ENCODE measurements at places on chromosomes 2 and 18.

DNA sequence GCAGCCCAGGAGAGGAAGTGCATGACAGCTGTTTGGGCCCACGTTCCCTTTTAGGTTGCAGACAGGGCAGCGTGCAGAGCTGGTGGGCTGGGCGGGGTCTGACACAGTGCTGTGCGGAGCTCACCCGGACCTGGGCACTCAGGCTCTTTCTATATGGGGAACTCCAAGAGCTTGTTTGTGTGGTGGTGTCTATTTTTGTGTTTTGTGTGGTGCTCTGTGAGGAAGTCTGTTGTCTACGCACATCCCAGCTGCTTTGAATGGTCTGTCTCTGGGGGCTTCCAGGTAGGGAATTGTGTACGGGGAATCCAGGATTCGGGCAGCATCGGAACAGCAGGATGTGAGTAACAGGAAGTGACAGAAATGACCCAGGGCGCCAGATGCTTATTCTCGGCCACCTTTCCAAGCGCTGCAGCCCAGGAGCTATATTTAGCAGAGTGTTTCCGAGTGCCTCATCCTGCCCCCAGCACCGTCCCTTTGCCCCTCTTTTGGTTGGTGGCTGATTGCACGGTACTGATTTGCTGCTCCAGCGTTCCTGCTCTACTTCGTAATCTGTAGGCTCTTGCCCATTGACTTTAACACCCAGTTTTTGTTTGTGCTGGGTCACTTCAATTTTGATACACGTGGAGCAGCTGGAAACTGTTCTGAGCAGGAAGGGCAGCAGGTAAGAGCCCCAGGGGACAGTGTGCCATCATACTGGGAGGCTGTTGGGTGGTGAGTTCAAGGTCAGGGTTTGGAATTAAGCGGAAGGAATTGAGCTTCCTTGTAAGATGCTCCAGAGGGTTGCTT is 64.7 kb downstream of the DGKD start:
- no peak for DNase-seq

DNA sequence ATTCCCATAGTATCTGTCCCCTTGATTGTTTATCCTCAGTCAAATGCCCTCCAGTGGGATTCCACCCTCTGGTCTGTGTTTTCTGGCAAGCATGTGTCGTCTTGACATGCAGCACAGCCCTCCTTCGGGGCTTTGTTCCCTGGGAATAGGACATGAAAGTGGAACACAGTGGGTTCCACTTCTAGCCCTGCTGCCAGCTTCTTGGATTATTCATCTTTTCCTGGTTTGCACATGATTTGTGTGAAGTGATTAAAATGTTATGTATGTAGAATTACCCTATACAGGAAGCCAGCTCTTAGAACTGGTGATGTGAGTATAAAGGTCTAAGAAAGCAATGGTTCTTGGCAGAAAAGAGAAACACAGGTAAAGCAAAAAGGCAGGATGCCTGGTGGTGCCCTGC is 142.3 kb downstream of the TANC1 start:
- no peak for DNase-seq

DNA sequence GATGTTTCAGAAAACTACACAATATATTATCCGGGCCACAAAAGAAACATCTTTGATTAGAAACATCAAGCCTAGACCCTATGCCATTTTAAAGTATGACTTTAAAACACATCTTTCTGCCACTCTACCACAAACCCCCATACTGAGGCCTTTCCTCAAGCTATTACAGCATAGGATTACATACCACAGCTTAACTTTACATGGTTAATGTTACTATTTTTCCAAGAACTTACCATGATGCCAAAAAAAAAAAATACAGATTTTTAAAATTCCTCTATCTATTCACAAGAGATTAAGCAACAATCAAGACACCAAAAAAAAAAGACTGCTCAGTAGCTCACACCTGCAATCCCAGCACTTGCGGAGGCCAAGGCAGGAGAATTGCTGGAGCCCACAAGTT is 9.0 kb downstream of the NCKAP1 start:
- no peak for DNase-seq

DNA sequence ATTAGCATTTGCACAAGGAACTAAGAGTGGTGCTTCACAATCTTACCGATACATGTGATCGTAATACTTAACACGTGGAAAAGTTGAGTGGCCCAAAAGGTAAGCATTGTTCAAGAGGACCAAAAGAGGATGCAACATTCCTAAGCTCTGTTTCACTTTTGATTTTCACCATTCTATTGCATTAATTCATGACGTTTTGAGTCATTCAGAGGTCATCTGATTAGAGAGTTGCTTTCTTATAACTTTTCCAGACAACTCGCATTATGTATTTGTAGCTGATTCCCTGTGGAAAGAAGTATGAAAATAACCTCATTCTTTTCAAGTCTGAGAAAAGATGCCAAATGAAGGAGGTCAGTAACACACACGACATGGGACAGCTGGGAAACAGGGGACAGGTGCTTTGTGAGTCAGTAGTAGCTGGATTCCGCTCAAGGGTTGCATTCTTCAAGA is 344.4 kb downstream of the RND3 start:
- no peak for DNase-seq

GRCh38 chr2:108139521-108139920 is 100.2 kb upstream of the SULT1C3 start:
- DNase-seq: no peak

DNA sequence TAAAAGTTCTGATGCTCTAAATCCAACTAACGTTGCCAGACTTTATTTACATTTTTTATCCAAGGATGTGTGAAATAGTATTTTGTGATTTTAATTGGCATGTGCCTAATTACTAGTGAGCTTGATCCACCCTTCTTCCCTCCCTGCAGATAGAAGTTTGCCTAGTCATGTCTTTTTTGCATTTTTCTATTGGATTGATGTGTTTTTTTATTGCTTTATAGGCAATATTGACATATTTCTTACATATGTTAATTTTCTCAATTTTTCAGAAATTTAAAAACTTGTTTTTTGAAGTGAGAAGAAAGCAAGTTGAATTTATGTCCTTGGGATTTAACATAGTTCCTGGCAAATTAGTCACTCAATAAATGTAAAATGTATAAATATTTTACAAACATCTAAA is 56.4 kb downstream of the EML4 start:
- no peak for DNase-seq

DNA sequence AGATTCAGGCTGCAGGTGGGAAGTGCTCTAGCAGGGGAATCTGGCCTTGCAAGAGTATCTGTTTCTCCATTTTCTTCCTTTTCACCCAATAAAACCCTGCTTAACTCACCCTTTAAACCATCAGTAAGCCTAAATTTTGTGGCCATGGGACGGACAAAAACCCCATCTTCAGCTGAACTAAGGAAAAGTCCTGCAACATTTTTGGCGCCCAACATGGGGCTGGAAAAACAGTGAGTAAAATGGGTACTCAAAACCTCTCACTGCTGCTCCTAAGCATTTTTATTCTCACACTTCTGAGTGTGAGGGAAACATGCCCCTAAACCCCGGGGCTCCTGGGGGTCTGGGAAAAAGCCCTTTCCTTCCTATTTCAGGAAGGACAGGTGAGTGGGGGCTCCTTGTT is 414.3 kb downstream of the ZNF804A start:
- no peak for DNase-seq

- DNase-seq: no peak
Observed at GRCh38 chr2:117635481-117635880, 179.0 kb upstream of the DDX18 start.

- DNase-seq: no peak
Observed at GRCh38 chr2:104538077-104538476, 315.8 kb upstream of the POU3F3 start.

- no peak for DNase-seq
Observed at GRCh38 chr2:241417626-241418025, 61.5 kb downstream of the FARP2 start.

GRCh38 chr2:30336978-30337841 is 105.9 kb downstream of the LBH start:
- no peak for DNase-seq

DNA sequence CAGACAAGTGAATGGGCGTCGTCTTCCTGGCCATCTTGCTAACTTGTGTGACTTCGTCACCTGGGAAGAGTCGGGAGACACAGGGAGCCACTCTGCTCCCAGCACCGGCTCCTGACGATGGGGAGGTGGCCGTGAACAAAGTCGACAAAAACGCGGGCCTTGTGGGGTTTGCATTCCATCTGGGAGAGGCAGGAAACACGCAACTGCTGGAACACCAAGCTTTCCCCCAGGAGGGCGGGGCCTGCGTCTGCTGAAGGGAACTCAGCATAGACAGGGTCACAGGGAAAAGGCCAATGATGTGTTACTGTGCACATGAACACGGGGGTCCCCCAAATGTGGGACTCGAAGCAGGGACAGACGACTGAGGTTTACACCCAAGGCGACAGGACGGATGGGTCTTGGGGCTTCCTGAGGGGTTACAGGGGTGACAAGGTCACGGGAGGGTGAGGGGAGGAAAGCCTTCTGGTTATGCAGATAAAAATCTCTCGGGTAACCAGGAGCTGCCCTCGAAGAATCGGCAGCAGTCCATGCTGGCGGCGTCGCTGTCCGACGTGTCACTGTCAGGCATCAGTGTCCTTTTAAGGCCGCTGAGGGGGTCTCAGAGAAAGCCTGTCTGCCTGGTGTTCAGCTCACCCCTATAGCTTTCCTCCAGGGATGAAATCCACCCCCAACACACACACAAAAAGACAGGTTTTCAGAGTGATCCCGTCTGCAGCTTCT is 28.2 kb upstream of the PRLH start:
- DNase-seq: no peak

DNA sequence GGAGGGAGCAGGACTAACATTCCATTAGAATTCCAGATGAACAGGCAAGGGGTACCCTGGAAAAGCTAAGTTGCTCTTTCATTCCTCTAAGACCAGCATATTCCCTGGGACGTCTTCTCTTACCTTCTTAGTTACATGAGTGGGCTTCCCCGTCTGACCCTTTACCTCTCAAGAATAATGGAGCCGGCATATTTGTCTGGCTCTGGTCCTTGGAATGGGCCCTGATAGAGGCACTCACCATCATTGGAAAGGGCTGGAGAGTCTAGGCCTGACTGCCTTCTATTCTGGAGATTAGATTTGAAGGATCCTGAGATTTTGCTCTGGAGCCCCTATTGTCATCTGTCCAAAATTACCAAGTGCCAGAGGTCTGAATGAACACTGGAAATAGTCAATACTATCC is 347.5 kb downstream of the MYCN start:
- DNase-seq: no peak

DNA sequence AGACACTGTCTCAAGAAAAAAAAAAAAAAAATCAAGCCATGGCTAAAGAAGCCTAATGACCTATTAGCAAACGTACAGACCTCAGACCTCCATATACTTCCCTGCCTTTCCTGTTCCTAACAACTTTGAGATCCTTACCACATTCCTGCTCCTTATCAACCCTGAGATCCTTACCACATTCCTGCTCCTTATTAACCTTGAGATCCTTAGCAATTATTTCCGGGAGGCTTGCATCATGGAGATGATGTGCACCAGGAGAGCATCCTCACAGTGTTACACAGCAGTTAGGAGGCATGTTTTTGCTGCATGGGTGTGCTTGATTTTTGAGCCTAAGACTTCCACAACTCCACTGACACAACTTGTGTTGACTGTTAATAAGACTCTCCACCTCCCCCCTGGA is 54.6 kb upstream of the RASGRP3 start:
- no peak for DNase-seq

DNA sequence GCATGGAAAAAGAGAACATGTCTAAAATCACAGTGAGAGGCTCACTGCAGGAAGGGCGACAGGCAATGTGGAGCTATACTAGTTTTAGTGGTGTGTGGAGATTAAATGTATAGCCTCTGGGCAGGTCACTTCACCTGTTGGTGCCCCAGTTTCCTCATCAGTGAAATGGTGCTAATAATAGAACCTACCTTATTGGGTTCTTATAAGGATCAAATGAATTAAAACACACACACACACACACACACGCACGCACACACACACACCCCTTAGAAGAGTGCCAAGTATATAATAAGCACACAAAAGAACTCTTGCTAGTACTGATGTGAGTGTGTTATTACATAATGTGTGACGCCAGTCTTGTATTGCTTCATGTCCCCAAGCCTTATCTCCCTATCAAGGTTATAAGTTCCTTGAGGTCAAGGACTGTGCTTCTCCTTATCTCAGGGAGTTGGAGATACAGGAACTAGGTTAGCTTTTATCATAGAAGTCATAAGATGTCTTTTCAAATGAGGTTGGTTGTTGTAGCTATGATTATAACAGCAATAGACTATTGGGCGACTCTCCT is 98.0 kb upstream of the CXCR4 start:
- no peak for DNase-seq

- no peak for DNase-seq
Observed at GRCh38 chr2:239405071-239405470, 4.3 kb upstream of the HDAC4 start.

GRCh38 chr18:44075038-44075437 is 605.6 kb upstream of the SETBP1 start:
- DNase-seq: no peak

DNA sequence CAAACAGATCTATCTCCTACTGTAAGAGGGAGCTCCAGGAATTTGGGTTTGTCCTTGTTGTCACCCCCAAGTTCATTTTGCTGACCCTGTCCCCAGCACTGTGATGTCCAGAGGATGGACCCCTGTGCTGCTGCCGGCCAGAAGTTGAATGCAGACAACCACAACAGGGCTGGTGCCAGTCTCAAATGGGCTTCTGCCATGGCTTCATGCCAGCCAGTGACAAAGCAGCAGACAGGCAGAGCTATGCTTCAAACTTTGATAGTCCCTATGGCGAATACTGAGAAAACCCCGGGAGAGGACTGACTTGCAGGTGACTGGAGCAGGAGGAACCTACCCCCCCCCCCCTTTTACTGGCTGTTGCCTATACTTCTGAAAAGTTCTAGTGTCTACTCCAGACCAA is 3.2 kb downstream of the SMAD7 start:
- DNase-seq: no peak

DNA sequence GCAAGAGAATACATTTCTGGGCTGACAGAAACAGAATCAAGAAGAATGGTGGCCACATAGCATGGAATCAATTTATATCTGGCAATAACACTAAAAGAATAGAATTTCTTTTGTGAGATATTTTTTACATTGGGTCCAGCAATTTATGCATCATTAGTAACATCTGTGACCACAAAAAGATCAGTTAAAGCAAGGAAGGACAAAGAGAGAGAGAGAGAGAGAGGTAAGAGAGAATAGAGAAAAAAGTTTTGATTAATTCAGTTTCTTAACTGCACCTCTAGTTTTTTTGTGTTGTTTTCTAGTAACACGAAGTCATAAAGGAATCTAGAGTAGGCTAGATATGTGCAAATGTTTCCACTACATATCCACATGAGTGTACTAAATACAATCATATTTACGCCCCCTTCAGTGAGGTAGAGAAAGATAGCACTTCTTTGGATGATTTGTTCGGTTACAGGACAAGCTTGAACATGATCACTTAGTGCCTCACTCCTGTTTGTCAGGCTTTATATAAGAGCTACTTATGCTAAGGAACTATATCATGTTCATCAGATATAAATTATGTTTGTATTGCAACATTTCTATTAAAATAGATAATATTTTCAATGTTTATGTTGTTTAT is 247.4 kb upstream of the COL3A1 start:
- DNase-seq: no peak

DNA sequence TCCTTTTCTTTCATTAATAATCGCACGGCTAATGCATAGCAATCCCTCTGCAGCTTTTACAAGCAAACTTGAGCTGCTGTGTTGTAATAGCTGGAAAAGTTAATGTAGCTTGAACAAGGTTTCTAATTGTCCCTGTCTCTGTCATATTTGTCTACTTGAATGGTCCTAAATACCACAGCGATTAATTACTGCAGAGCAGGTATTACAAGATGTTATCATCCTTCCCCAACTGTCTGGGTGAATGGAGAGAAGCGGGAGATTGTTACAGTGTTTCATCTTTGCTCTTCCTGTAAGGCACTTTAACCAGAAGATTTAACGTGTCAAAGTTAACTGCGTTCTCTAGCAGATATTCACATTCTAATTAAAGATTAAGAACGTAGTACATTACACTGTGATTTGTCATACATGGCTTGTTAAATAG is 422.2 kb upstream of the POU3F3 start:
- DNase-seq: no peak
